Stimulated activated CD8-positive, alpha-beta memory T cell treated with anti-CD3 and anti-CD28 coated beads, Interleukin-4, amount 100 ng/mL, for 24 hours (primary cell): ENCODE measurements at places on chromosomes 16 and 17.

GRCh38 chr17:1076299-1076981 lies 79.5 kb downstream of the TIMM22 start:
- DNase-seq = no peak

DNA sequence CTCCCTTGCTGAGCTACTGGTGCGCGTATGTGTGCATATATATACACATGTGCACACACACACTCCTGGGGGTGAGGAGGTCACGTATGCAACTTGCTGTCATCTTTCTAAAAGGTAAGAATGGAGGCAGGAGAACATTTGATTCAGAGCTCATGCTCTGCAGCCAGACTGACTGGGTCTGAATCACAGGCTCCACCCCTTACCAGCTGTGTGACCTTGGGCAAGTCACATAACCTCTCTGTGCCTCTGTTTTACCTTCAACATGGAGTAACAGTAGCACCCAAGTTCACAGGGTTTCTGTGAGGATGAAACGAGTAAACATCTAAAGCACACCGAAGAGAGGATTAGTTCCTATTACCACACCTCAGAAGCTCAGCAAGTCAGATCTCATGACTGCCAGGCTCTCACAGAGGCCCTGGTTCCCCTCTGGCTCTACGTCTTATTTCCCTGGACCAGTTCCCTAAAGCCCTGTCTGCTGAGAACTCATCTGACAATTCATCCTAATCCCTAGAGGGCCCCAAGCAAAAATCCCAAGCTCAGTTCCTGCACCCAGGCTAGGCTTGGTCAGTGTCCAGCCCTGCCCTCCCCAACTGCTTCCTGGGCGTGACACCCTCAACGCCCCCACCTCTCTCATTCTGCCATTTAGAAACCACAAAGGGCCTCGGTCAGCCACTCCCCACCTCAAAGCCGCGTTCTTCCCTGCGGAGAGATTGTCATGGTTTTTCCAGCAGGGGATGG lies 28.7 kb downstream of the ABR start:
- no peak for DNase-seq

DNA sequence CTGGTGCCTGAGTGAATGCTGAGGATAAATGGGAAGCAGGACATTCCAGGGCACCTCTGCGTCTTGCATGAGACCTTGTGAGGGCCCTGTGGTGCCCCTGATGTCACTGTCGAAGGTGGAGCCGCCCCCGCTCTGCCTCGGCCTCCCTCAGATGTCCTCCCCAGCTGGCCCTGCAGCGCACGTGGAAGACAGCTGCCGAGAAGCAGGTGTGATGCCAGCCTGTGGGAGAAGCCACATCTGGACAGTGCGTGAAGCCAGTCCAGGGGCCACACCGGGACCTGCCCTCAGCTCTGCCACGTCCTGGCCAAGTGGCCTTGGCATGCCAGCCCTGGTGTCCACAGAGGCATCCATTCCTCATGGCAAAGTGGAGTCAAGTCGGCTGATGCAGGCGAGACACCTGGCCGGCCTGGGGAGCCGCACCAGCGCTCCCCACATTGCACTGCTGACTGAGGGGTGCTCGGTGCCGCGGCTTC lies 21.6 kb upstream of the METRNL start:
- DNase-seq = no peak

- no peak for DNase-seq
These were observed 358.3 kb upstream of the SOX9 start for GRCh38 chr17:71762526-71762925.

DNA sequence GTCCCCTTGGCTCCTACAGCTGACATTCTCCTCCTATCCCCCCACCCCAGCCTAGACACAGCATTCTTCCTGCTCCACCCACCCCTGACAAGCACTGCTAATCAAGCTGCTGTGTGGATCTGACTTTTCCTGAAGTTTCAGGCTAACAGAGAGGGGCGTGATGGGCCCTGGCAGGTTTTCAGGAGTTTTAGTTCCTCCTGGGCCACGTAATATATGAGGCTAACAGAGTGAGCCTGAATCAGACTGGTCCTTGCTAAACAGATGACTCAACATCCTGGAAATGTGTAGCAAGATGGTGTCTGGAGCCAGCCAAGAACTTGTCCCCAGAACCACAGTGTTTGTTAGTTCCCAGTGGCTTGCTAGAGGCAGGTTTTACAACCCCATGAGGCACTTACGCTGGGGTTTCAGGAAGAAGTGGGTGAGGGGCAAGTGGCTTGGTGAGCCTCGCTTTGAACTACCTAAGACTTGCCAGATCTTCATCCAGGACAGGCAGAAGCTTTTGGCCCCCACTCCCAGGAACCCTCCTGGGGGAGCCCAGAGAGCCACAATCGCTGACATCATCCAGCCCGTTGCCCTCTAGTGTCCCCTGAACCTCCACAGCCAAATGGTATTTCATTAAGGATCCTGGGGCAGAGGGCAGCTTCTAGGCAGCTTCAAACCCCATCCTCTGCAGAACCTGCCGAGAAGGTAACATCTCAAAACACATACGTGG lies 15.9 kb downstream of the TMEM92 start:
- DNase-seq = no peak
